ENCODE measurements at places on chromosomes 11 and 22.

- DNase-seq, result peak; percentile 36
Measured at GRCh38 chr11:92692826-92693546, 276.5 kb upstream of the MTNR1B start.

DNA sequence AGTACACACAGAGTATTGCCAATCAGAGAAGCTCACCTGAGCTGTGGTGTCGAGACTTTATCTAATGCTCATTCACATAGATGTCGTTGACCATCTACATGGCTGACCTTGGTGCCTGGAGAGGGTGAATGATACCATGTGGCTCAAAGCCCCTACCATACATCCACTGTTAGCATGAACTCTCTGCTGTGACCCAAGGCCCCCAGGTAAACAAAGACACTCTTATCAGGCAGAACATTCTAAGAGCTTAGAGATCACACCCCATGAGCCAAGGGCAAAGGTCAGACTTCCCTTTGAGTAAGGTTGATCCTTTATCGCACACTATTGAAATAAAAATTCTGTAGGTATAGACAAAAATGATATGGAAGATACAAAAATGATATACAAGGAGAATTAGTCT, 15.0 kb upstream of the PIWIL3 start:
- DNase-seq, result no peak

- no peak for DNase-seq
Measured at GRCh38 chr22:41919357-41920224, 4.7 kb upstream of the SHISA8 start.

GRCh38 chr22:36026741-36027140, 1.9 kb downstream of the RBFOX2 start:
- DNase-seq, result peak; percentile 68

- peak; percentile 78 for DNase-seq
Measured at GRCh38 chr11:6248248-6248647, 9.4 kb downstream of the CNGA4 start.

DNA sequence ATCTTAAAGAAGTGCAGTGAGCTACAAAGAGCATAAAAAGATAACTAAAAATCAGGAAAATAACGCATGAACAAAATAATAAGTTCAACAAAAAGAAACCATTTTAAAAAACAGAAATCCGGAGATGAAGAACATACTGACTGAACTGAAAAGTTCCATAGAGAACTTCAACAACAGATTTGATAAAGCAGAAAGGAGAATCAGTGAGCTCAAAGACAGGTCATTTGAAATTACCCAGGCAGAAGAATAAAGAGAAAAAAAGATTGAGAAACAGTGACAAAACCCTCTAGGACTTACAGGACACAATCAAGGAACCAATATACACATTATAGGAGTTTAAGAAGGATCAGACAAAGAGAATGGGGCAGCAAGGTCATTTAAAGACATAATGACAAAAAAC, 334.3 kb downstream of the NTM start:
- no peak for DNase-seq

DNA sequence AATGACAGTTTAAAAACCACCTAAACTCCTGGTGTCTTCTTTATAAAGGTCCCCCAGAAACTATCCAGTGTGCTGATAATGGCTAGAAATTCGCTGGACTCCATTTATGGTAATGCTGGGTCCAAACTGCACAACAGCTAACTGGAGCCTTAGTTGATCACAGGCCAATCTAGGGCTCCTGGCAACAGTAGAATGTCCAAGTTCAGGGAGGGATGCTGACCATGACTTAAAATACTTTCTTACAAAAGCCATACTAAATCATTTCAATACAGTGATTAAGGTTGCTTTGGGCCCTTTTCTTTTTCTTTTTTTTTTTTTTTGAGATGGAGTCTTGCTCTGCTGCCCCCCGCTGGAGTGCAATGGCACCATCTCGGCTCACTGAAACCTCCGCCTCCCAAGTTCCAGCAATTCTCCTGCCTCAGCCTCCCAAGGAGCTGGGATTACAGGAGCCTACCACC, 14.5 kb upstream of the GAB2 start:
- DNase-seq, result peak; percentile 18

DNA sequence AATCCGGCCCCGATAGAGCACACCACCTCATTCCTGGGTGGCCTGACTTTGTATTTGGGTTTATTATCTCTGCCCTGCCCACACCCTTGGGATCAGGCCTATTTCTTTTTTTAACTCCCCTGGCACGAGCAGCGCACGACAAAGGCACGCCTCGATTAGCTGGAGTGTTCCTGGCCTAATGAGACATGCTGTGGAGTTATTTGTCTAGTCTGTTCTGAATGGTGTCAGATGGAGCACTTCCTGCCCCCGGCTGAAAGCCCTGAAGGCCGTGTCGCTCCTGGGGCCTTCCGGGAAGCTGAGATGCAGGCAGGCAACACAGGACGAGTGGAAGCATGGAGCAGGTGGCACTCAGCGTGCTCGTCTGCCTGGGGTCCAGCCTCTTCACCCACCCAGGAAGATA, 47.1 kb downstream of the LARGE1 start:
- DNase-seq, result no peak

GRCh38 chr11:134521452-134522289, 109.6 kb upstream of the B3GAT1 start:
- DNase-seq, result no peak

GRCh38 chr11:28838741-28839140, 730.6 kb downstream of the METTL15 start:
- peak; percentile 73 for DNase-seq

DNA sequence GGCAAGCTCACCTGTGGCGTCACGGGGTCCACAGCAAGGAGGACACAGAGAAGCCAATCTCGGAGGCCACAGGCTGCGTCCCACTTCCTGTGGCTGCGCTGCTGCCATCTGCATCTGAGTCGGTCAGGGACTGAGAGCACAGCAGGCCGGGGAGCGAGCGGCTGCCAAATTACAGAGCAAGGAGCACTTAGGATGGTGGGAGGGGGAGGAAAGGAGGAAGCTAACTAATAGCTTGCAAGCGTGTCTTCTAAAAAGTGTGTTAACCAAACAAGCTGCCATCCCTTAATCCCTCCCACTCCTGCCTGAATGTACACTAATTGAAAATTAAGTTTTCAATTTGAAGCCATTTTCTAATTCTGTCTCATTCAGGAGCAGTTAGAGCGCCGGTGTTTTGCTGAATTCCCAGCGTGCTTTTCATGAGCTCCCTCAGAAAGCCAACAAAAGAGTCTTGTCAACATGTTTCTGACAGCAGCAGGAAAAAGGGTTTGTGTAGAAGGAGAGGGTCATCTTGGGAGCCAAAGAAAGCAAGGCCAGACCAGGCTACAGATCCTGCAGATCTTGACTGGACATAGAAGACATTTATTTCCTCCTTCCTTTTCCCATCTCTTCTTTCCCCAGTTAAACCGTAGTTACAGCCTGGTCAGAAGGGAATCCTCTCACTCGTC, 42.4 kb upstream of the API5 start:
- DNase-seq, result no peak

GRCh38 chr11:19727246-19727645, 14.6 kb downstream of the NAV2 start:
- DNase-seq, result peak; percentile 59

DNA sequence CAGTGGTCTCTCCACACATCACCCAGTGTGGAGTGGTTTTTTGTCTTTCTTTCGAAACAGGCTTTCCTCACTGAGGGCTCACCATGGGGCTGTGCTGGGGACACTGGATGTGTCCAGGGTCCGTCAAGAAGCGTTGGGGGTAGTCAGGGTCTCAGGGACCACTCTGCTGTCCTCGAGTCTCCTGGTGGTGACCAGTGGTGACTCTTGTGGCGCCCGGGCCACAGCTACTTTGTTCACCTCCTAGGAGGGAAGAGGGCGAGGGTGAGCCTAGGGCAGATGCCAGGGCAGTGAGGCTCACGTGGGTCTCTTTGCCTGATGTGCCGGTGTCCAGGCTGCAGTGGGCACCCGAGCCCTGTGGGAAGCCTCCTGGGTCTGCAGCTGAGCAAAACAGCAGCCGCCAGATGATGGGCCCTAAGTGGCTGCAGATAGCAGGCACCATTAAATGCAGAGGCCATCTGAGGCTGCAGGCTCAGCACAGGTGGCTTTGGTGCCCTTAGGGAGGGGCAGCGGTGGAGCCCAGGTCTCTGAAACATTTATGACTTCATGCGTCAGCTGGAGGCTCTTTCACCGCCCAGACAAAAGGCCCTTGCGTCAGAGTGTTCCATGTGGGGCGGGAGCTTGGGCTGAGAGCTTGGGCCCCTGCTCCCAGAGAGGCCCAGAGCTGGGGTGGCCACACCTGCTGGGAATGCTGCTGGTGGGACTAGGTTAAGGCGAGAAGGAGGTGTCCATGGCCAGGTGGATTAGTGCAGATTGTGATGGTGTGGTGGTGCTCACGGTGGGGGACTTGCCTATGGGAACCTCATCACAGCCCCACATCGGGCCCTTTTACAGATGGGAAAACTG, 29.5 kb downstream of the KCNQ1 start:
- DNase-seq, result no peak

DNA sequence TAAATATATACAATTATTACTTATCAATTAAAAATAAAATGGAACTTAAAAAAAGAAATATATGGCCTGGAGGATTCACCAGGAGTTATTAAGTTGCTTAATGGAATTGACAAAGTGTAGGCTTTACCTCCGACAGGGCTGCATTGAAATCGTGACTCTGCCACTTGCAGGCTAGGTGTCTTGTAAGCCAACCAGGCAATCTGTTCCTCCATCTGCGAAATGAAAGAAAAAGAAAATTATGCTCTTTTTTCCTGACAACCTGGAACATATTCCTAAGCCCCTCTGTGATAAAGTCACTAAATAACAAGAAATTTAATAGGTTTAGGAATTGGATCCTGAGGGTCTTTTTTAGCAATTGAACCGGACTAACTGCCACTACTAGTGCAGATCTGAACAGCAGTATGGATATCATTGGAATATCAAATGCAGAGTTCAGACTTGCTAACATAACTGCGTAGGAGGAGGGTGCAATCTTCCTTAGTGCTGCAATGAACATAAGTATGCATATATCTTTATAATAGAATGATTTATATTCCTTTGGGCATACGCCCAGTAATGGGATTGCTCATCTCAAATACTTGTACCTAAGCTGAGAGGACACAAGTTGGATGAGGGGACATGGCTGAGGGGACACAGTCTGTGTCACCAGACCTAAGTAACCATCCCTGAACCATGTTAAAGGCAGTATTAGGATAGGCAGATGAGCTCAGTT, 42.5 kb upstream of the CEP126 start:
- DNase-seq, result peak; percentile 2

All from fibroblast of lung (primary cell).